CD4-positive, alpha-beta T cell treated with Interleukin-1 beta for 1 hour (primary cell): ENCODE measurements at places on chromosomes 1 and 21.

GRCh38 chr1:64005801-64006200 is 197.6 kb upstream of the UBE2U start:
- no peak for DNase-seq

DNA sequence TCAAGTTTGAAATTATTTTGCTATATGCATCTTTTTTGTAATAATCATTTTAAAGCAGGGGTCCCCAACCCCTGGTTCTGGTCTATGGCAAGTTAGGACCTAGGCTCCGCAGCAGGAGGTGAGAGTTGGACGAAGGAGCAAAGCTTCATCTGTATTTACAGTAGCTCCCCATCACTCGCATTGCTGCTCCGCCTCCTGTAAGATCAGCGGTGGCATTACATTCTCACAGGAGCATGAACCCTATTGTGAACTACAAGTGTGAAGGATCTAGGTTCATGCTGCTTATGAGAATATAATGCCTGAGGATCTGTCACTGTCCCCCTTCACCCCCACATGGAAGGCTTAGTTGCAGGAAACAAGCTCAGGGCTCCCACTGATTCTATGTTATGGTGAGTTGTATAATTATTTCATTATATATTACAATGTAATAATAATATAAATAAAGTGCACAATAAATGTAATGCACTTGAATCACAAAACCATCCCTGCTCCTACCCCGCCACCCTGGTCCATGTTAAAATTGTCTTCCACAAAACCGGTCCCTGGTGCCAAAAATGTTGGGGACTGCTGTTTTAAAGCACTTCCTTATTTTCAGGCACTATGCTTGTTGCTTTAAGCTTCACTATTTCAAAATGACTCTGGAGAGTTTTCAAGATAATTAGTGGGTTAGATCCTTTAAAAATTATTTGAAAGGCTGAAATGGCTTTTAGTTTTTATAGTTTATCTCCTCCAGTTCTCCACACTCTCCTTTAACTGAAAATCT is 74.8 kb downstream of the PLA2G4A start:
- no peak for DNase-seq

DNA sequence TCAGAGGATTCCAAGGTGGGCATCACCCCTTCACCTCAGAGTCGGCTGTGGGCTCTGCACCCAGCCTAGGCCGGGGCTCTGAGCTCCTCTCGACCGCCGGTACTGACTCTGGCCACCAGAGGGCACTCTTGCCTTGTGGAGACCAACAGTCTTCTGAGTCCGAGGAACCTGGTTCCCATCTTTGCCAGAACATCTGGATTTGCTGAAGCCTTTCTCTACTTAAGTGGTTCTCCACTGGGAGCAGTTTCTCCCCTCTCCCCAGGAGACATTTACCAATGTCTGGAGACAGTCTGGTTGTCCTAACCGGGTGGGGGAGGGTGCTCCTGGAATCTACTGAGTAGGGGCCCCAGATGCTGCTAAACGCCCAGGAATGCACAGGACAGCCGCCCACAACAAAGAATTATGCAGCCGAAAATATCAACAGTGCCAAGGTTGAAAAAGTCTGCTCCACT is 9.4 kb downstream of the ETV3L start:
- peak; percentile 78 for DNase-seq

GRCh38 chr1:230167419-230167852 is 100.4 kb downstream of the GALNT2 start:
- DNase-seq = peak; percentile 50

DNA sequence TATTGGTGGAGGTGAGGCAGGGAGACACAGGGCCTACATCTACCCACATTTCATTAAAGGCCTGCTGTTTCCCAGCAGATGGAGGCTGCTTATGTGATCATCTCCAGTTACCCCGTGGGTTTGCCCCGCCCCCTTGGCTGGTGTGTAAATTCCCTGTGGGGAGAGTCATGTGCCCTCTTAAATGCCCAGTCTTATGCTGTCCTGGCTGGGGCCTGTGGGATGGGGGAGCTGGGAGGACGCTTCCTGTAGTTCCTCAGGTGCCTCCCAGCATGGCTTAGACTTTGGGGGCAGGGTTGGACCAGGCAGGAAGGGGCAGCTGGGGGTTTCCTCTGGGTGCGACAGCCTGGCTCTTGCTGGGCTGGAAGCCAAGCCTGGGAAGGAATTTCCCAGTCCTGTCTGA is 15.5 kb upstream of the CITED4 start:
- peak; percentile 30 for DNase-seq

GRCh38 chr21:37272897-37273296 is 5.8 kb upstream of the VPS26C start:
- no peak for DNase-seq

GRCh38 chr1:70079546-70079945 is 125.8 kb downstream of the LRRC40 start:
- no peak for DNase-seq

GRCh38 chr1:209341146-209341545 is 242.4 kb upstream of the CAMK1G start:
- no peak for DNase-seq

DNA sequence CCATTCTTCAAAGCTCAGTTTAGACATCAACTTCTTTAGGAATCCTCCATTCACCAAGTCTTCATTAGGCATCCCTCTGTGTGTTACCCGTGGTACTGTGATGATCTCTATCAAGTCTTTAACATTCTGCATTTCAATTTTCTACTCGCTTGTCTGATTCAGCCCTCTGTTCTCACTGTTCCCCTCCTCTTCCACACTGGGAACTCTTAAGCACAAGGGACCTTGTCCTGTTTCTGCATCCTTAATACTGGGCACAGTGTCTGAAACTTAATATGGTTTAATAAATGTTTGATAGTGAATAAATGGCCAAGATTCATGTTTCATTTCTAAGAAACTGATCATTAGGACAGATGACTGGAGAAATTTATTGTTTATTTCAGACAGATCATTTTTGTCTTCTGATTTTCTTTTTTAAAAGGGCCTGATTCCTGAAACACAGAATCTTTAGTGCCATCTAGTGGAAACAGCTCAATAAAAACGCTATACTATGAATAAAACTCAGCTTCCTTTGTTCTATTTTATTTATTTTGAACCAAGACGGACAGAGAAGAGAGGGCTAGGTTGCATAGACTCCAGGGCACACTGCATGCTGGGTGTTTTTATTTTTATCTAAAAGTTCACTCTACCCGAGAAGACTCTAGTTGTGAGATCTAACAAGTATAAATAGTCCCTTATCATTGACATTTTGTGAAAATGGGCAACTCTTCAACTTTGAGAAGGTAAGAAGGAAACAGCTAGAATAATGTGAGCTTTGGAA is 7.0 kb upstream of the TRIM45 start:
- no peak for DNase-seq

- no peak for DNase-seq
These were observed 59.9 kb upstream of the QSOX1 start for GRCh38 chr1:180094705-180095295.

DNA sequence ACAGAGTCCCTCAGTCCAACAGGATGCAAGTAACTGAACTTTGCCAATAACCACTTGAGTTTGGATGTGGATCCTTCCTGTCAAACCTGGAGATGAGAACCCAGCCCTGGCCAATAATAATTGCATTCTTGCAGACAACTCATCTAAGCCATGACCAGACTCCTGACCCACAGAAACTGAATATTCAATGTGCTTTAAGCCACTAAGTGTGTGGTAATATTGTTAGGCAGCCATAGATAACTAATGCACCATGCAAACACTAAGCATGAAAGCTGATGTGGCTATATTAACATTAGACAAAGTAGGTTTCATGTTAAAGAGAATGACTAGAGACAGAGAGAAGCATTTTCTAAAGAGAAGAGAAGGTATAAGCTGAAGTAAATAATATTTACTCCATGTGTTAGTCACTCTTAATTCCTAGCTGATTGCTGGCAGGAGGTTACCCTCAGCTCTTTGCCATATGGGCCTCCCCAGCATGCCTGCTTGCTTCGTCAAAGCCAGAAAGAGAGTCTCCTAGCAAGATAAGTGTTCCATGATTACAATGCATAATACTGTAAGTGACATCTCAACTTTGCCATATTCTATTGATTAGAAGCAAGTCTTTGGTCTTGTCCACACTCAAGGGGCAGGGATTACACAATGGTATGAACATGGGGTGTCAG is 276.4 kb upstream of the PLXNA2 start:
- no peak for DNase-seq

- no peak for DNase-seq
These were observed 503.9 kb upstream of the USP24 start for GRCh38 chr1:55718758-55719671.

DNA sequence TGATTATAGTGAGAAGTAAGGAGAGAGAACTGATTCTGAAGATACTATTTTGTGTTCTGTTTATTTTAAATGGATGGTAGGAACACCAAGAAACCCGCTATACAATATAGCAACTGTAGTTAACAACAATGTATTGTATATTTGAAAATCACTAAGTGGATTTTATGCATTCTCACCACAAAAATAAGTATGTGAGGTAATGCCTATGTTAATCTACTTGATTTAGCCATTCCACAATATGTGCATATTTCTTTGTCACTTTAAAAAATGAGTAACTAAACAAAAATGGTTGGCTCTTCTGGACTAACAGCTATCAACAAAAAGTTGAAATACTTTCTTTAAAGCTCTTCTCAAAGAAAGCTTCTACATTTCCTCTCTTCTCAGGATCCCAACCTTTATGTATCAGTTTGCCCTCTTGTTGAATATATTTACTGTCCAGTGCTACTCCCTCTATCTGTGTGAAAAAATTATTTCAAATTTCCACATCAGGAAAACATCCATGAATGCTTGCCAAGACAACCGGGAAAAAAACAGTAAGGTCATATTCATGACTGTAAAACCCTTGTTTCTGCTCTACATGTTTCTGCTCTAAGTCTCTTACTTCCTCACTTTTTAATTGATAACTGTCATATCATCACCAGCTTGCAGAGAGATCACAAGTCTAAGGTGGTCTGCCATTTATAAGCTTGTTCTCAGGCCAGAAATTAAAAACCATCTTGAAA is 27.0 kb downstream of the CLCA4 start:
- no peak for DNase-seq

DNA sequence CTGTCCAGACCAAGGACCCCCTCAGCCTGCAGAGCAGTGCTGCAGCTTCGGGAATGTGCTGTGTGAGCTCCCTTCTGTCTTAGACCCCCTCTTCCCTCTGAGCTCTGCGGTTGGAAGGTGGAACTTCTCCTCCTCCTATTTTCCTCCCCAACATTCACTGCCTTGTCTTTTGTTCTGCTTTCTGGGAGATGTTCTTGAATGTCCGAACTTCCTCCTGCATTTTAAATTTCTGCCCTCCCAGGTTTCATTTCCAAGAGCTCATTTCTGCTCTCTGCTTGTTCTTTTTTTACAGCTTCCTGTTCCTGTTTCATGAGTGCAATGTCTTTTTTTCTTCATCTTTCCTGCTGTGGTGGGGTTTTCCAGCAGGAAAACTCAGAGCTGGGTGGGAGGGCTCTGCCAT is 29.3 kb downstream of the RRP1 start:
- DNase-seq = no peak

DNA sequence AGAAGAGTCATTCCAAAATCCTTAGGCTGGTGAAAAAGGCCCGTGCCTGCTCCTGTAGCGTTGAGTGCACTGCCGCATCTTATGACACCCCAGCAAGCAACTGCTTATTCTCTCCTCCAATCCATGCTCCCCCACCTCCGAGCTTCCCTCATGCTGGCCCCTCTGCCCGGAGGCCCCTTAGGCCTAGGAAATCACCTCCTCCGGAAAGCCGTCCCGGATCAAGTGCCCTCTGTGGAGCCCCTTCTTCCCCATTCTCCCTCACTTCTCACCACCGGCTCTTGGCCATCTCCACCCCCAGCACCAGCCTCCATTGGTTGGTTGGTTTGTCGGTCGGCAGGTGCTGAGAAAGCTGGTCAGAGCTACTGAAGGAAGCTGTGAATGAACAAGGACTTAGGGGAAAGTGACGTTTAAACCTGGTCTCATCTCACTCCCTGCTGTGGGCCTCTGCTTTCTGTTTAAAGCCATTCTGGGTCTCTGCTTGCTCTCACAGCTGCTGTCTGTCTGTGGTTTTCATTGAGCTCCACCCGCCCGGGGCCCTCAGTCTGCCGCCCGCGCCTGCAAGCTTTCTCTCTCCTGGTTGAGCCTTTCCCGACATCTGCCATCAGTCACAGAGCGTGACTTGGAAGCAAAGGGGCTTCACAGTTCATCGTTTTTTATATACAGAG is 122.2 kb downstream of the KCNN3 start:
- peak; percentile 43 for DNase-seq

GRCh38 chr1:173431304-173432045 is 45.7 kb upstream of the PRDX6 start:
- DNase-seq = peak; percentile 77

DNA sequence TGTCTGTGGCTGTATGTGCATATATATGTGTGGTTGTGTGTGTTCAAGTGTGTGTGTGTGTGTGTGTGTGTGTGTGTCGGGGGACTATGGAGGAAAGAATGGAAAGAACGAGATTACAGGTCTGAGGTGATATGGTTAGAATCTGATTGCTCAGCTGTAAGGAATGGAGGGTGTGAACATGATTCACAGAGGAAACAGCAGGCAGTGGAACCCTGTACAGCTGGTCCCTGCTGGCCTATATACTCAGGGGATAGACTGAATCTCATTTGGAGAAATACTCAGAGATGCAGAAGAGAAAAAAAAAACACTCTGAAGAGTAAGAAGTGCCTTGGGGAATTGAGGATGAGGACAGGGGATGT is 180.1 kb upstream of the ESRRG start:
- no peak for DNase-seq

- no peak for DNase-seq
These were observed at the start of gene KCNQ4 for GRCh38 chr1:40783001-40783905. Gene KCNQ4 (plus strand): TSS chr1:40783787. CDS start chr1:40784094, 307 bp downstream.

DNA sequence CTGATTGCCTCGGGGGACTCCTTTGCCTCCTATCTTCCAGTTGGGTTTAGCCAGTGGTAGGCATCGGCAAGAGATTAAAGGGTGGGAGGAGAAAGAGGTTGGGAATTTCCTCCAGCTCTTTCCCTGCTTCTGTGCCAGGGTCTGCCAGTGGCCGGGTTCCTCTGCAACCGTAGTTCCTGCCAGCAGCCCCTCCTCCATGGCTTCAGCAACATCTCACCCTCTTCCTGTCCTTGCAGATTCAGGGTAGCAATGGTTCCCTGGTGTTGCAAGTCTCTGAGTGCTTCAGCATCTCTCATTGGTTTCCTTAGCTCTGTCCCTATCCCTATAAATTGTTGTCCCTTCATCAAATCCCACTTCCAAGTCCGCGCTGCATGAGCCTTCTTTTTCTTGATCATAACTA is 223.1 kb upstream of the JUN start:
- no peak for DNase-seq

DNA sequence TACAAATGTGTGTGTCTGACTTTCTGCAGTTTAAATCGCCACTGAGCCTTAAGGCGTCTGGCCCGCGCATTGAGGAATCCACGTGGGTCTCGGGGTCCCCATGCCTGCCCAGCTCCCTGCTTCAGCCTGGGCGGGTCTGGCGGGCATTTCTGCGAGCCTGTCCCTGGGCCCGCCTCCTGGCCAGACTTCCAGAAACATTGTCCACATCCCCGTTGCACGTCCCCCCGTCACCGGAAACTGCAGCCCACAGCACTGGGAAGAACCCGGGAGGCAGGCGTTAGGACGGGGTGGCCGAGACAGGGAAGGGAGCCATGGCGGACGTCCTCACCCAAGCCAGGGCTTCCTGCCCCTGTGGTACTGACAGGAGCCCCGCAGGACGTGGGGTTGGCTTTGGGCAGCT is 113.1 kb upstream of the COL6A1 start:
- DNase-seq = no peak

- no peak for DNase-seq
These were observed 16.1 kb upstream of the CLDN8 start for GRCh38 chr21:30232011-30232410.

GRCh38 chr1:179545321-179545720 is 30.4 kb downstream of the NPHS2 start:
- no peak for DNase-seq
